ENCODE measurements at places on chromosomes 12 and 14. TPM values are rescaled to one million over a fixed set of nuclear protein-coding genes. Genes with fewer than 3 reads are reported as not detected.

- peak; percentile 23 for DNase-seq
Measured at GRCh38 chr12:93733358-93733757, 56.2 kb downstream of the CRADD start.

DNA sequence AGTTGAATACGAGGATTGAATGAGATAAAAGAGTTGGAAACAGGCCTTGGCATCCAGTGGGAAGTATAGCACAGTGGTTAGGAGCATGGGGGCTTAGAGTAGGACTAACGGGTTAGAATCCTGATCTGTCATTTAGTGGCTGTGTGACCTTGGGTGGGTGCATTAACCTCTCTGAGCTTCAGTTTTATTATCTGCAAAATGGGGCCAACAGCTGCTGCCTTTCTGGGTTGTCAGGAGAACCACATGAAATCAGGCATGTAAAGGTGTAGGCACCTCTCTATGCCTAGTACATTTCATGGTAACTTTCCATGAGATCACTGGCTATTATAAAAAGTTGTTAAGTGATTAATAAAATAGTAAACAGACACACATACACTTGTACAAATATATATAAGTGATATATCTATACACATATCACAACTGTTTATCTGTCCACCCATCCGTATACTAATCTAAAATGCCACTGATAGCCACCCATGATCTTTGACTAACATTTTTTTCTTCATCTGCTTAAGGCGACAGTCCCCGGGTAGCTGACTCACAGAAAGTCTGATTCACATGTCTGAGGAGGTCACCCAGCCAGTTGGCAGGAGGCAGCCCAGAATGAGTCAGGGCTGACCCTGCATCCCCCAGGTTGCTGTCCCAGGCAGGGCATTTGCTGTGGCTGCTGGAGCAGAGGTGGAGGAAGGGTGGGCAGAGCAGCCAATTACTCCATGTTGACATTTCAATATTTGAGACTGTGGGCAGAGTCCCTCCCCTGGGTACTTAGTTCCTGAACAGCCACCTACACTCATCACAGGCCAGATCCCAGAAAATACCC lies 125.6 kb upstream of the NOS1 start:
- DNase-seq, result peak; percentile 79

GRCh38 chr12:12531194-12531593 lies 31.5 kb downstream of the DUSP16 start:
- no peak for DNase-seq

GRCh38 chr12:6340032-6340638 lies 1.7 kb downstream of the TNFRSF1A start:
- DNase-seq, result peak; percentile 77

DNA sequence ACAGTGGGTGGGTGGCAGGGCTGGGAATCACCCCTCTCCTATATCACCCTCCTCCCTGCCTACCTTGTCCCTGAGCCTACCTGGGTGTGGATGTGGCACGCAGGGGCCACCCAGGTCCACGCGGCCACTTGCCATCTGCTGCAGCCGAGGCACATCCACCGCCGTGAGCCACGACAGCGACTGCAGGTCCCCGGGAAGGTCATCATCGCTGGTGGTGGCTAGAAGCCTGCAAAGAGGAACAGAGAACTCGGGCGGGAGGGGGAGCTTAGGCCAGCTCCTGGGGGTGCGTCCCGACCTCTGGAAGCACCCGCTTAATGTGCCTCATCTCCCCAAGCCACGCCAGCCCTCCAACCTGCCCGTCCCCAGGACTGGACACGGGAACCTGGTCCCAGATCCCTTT lies 19.0 kb downstream of the FOXN4 start:
- no peak for DNase-seq

GRCh38 chr14:26389646-26390508 lies 208.0 kb downstream of the NOVA1 start:
- DNase-seq, result peak; percentile 80

DNA sequence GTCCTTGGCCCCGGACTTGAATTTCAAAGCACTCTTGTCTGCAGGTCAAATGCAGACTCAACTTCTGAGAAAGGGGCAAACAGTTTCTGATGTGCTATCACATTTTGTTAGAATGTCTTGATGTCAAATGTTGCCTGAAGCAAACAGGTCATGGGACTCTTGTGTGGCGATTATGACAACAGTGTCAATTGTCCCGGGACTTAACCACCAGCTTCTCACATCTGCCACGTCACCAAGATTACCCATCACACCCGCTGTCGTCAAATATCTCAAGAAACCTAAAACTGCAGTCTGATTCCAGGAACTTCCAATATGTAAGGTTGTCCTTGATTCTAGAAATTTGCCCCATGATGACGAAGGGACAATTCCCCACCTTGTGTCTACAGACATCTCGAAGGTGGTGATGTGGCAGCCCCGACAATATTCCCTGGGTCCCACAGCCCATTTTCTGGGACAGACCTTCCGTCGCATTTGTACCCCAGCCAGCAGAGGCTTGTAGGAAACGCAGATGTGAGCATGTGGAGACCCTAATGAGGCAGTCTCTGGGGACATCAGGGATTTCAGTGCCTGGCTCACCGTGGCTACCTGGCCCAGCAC lies 21.3 kb downstream of the LRTM2 start:
- DNase-seq, result no peak

DNA sequence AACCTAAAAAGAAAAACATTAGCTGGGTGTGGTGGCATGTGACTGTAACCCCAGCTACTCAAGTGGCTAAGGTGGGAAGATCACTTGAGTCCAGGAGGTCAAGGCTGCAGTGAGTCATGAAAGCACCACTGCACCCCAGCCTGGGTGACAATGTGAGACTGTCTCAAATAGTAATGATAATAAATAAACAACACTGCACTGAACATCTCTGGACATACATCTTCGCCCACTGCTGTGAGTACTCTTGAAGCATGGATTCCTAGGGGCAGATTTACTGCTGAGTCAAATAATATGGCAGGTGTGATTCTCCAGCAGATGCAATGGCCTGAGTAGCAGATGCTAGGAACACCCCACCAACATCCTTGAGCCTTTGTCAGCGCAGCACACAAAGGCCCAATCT lies 23.6 kb downstream of the ABCB9 start:
- no peak for DNase-seq

DNA sequence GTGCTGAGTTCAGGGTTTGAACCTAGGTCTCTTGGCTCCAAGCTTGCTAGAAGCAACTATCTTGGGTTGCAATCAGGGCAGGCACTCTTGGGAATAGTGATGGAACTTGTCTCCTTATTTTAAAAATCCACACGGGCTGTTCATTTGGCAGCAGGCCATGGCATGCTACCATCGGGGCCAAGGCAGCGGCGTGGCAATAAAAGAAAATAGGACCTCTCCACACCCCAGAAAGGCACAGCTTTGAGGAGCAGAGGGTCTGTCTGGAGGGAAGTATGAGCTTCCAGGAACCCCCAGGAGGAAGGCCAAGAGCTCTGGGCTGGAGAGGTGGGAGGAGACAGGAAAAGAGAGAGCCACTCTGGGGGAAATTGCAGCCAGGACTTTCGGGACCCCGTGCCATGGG lies 15.3 kb downstream of the RPS6KL1 start:
- DNase-seq, result peak; percentile 22

- DNase-seq, result peak; percentile 74
Measured at GRCh38 chr14:103724116-103724515, 8.5 kb downstream of the ZFYVE21 start.

DNA sequence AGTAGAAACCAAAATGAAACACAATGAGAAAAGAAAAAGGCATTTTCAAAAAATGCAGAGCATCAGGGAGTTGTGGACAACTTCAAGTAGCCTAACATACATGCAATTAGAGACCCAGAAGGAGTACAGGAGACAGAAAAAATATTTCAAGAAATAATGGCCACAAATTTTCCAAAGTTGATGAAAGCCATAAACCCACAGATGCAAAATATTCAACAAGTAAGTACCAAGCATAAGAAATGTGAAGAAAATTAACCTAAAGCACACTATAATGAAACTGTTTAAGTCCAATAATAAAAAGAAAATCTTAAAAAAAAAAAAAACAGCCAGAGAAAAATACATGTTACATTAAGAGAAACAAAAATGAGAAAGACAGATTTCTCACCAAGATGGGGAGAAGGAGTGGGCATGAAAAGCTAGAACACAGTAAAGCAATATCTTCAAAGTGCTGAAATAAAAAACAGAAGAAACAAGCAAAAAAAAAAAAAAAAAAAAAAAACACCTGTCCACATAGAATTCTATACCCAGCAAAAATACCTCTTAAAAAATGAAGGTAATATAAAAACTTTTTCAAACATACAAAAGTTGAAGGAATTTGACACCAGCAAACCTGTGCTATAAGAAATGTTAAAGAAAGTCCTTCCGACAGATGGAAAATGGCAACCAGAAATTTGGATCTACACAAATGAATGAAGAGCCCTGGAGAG lies 77.1 kb downstream of the PRKAB1 start:
- DNase-seq, result no peak

DNA sequence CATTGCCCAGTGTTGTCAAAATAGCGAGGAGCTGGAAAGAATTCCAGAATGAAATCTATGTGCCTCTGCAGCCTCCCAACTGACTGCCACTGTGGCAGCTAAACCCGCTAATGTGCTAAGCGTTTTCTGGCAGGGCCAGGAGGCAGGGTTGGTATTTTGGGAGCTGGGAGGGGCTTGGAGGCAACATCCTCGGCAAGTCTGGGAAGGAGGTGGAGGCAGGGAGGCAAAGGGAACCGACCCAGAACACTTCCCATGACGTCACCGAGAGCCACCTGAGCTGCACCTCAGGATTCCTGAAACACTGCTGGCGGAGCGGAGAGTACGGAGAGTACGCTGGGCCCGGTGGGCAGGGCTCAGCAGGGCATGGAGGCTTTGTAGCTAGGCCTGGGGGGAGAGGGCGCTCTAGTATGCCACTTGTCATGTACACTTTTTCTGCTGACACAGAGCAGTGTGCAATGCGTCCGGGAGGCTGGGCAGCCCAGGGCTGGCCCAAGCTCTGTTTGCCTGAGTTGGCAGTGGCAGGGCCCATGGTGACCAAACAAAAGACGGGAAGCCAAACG lies 81.5 kb downstream of the DPF3 start:
- DNase-seq, result no peak

- peak; percentile 76 for DNase-seq
Measured at GRCh38 chr12:49131894-49132461, 783 bp upstream of the TUBA1B start.

DNA sequence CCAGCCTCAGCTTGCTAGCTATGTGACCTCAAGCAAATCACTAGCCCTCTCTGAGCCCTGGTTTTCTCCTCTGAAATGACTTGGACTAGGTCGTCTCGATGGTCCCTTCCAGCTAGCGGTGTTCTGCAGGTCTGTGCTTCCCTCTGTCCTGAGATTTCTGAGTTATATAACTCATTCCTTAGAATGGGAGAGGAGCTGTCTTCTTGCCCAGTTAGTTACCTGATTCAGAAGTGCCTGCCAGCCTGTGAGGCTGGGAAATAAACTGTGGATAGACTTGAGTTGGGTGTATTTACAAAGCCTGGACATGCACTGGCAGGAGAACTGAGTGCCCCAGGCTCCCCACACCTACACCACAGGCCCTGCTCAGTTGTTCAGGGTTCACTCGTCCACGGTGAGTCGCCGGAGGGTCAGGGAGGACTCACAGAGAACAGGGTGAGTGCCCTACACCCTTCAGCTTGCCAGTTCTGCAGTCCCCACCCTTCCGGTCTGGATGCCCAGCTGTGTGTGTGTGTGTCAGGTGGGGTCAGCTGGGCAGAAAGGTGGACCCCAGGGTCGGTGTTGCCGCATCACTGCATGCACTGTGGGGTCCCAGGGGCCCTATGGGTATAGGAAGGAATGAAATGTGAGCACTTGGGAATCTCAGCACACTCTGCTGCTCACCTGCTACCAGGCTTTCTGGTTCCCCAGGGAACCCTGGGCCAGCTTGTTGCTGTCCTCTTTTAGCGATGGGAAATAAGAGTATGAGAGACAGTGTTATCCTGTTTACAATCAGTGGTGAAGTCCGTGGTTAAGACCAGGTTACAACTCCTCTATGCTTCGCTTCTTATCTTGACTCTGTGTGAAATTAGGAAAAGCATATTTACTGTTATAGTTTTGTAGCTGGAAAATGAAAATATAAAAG lies 348.2 kb downstream of the DPF3 start:
- DNase-seq, result peak; percentile 30

- no peak for DNase-seq
Measured at GRCh38 chr12:132257955-132258490, 71.4 kb downstream of the GALNT9 start.

DNA sequence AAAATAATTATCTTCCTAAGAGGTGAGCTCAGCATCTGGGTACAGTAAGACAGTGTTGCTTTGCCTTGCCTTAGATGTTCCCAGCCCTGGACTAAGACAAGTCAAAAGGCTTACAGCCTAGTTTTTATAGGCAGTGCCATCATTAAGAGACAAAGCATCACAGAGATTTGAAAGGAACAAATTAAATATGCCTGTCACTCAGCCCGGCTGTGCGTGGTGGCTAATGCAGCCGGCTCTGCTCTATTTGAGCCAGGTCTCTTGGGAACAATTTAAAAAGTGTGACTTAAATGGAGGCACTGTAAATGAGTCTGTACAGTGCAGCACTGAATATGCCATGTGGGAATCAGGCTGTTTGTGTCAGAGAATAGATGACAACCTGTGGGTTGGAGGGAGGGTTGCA lies 1687.4 kb upstream of the FLRT2 start:
- no peak for DNase-seq

Gene RASSF9
- polyA plus RNA-seq, result 1.1 TPM

Gene KRT76
- not detected for polyA plus RNA-seq

Gene TMEM132D
- not detected for polyA plus RNA-seq

Gene KRT6C
- polyA plus RNA-seq, result not detected

Gene INTS13
- 28.9 TPM for polyA plus RNA-seq

All from GM23248 (cell line).